ENCODE measurements at places on chromosomes 4 and X.

DNA sequence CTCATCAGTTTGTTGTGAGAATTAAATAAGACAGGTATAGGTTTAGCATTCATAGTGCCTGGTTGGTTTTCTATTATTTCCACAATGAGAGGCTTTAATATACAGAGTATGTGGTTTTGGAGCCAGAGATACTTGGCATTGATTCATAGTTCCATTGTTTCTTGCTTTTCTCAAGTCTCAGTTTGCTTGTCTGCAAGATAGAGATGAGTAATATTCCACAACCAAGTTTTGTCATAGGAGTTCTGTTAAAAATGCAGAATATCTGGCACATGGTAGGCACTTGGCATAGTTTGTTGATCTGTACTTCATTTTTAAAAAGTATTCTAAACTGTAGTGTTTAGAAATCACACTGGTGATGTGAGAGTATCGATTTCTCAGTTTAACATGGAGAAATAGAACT lies 37.5 kb upstream of the EDA2R start:
- peak; percentile 64 for DNase-seq

DNA sequence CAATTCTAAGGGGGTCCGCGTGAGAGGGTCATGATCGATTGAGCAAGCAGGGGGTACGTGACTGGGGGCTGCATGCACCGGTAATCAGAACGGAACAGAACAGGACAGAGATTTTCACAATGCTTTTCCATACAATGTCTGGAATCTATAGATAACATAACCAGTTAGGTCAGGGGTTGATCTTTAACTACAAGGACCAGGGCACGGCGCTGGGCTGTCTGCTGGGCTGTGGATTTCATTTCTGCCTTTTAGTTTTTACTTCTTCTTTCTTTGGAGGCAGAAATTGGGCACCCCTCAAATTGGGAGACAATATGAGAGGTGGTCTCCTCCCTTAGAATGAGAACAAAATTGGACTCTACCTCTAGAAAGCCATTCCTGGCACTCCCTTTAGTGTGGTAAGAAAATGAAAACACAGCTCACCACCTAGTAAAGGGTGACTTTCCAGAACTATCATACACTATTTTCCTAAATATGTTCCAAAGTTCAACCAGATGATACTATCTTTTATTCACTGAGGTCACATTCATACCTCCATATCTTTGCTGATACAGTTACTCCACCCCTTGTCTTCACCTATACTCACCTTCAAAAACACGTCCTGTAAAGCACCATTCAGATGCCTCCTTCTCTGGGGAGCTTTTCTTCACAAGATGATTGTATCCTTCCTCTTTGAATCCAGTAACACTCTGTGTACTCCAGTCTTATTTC lies 1058.3 kb upstream of the SLIT2 start:
- DNase-seq: no peak

GRCh38 chr4:76640353-76640910 lies 205.4 kb downstream of the SHROOM3 start:
- DNase-seq: peak; percentile 73

GRCh38 chr4:75671802-75672421 lies 1.3 kb downstream of the G3BP2 start:
- DNase-seq: peak; percentile 8

GRCh38 chrX:103774070-103774642 lies 2.5 kb upstream of the PLP1 start:
- DNase-seq: peak; percentile 64

GRCh38 chrX:110310896-110311295 lies 7.0 kb downstream of the AMMECR1 start:
- peak; percentile 7 for DNase-seq

DNA sequence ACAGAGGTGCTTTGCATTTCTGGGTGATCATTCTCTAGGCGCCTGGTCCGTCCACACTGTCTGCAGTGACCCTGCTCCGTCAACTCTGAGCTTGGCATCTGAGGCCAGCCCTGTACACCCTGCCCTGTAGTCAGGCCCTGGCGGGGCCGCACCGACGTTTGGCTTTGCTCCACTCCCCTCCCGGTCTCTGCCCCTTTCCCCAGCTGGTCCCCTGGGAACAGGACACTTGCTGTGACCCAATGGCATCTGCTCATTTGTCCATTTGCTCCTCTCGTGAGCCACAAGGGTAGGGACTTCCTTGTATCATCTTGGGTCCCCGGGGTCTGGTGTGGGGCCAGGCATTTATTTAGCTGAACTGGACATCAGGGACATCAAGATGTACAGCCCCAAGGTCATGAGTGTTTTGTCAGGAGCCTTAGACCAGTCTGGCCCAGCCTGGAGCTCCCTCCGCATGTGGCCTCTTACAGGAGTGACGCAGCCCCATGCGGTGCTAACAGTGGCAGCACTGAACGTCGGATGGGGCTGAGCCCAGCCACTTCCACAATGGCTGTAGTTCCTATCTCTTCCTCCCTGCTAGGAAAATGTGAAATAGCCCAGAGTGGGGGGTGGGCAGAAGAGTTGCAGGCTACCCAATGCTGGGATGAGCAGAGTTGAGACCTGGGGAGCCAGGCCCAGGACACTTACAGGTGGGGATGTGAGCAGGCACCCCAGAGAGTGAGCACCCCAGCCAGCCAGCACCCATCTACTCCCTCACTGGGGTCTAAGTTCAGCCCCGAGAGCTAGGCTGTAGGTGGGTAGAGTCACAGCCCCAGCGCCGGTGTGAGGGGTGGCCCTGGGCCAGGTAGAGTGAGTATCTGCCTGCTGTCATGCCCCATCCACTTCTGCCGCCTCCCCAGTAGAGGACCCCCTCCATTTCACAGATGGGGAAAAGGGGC lies 2.0 kb upstream of the SH3BP2 start:
- no peak for DNase-seq

DNA sequence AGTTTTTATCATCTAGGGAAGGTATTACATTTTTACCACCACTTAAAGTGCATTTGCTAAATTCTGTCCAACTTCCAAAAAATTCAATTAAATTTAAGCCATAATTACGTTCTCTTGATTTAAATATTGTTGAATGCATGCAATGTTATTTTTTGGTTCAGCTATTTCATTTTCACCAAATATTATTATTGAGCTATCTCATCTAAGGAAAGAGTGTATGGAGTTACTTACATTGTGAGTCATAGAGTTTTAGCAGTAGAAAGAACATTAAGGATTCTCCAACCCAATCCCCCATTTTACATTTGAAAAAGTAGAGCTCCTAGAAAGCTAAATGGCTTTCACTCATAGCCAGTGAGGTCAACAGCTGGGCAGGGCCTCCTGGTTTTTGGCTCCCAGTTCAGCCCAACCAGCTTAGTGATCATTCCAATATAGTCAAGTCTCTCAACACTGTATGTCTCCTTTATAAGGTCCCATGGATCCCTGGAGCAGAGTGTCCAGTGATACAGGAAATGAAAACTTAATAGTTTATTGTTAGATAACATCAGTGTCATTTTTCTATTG lies 60.5 kb downstream of the NDNF start:
- DNase-seq: no peak

DNA sequence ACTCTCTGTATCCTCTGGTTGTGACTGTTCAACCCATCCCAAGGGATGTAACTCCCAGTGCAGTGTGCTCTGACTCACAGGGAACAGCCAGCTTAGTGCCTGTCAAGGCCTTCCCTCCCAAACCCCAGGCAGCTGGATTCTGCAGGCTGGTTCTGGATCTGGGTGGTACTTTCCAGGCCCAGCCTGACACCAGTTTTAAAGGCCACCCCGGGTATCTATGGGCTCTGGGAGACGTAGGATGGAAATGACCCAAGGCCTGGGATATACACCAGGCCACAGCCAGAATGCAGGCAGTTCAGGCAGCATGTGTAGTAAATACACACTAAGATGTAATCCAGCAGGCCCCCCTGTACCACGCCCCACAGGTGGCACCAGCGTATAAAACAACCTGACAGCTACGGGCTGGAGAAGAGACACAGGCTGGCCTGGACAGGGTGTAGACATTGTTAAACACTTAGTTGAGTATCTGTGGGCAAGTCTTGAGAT lies 64.2 kb downstream of the SPINK2 start:
- DNase-seq: peak; percentile 72

GRCh38 chr4:86564795-86565194 lies 29.3 kb upstream of the PTPN13 start:
- DNase-seq: no peak

- peak; percentile 49 for DNase-seq
Measured at GRCh38 chr4:147340111-147340510, 140.8 kb upstream of the EDNRA start.

DNA sequence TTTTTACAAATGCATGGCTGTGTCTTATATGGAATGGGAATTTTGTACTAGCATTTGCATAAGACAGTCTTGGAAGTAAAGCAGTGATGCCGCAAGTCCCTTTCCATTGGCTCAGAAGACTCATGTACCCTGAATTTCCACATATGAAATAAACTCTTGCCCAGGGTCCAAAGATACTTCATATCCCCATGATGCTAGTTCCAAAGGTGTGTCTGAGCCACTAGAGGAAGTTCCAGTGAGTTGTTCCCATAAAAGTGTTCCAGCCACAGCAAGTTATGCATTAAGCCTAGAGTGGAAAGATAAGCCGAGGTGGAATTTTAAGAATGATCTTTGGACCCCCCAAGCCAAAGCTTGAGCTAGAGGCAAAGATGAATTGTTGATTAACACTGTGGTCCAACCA lies 9.3 kb upstream of the CEP135 start:
- no peak for DNase-seq

DNA sequence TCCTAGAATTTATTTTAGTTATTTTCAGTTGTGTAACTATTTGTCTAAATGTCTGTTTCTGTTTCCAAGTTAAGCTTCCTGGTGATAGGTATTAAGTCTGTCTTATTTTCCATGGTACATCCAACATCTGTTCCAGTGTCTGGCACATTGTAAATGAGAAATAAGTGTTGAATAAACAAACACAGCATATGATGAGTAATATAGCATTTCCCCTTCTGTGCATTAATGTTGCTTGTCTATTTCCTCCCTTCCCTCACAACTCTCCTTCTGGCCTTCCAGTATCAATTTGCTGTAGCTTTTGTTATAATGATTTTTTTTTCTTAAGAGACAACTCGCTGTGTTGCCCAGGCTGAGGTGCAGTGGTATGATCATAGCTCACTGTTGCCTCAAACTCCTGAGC lies 36.1 kb downstream of the COPS4 start:
- peak; percentile 60 for DNase-seq

GRCh38 chrX:20980426-20980825 lies 393.8 kb upstream of the CNKSR2 start:
- no peak for DNase-seq

- DNase-seq: no peak
Measured at GRCh38 chr4:99645036-99645435, 12.6 kb downstream of the C4orf54 start.

- DNase-seq: no peak
Measured at GRCh38 chrX:13518126-13518525, 51.3 kb upstream of the EGFL6 start.

DNA sequence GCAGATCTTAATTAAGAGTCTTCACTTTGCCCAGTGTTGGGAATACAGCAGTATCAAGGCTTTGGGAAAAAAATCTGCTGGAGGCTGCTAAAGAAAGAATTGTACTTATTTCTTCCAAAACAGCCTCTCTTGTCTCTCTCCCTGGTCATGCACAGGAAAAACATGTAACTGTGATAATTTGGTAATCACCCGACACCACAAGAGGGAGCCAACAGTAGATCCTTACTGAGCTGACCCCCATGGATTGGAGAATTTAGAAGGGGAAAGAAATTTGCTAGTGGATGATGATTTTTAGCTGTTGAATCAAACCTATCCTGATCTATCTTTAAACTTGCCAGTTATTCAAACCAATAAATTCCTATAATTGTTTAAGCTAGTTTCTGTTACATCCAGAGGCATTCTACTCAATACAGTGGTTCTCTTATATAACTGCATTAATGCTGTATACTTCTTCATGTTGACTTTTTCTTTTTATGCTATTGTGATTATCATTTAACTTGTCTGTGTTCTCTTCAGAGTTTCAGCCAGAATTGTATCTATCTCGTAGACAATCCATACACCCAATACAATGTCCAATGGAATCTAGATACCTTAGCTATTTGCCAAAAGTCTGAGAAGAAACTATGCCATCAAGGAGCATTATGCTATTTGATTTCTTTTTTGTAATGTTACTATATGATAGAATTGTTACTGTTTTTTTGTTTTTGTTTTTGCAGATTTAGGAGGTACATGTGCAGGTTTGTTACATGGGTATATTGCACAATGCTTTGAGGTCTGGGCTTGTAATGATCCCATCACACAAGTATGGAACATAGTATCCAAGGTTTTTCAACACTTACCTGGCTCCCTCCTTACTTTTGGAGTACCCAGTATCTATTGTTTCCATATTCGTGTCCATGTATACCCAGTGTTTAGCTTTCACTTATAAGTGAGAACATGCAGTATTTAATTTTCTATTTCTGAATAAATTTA lies 31.3 kb upstream of the ARHGEF38 start:
- peak; percentile 66 for DNase-seq

GRCh38 chr4:26337612-26338011 lies 16.8 kb downstream of the RBPJ start:
- no peak for DNase-seq

GRCh38 chrX:50200907-50201306 lies at the start of gene AKAP4:
Gene AKAP4, minus strand, starts transcription at chrX:50201007. Its CDS starts 118 bp downstream, at chrX:50200889.
- DNase-seq: no peak

DNA sequence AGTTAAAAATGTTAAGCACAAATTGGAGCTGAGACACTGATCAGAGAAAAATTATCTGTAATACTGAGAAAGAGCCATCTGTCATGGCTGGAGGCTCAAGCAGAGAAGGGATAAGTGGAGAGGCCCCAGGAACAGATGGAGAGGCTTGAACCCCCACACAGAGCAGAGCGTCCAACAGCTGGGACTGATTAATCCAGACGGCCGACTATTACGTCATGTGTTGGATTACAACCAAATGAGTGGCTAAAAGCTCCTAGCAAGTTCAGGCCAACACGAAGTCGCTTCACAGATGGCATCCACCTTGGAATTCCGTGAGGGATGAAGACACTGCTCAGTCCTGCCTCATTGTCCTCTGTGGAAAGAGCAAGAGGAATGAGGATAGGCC lies 57.7 kb upstream of the ATXN3L start:
- DNase-seq: peak; percentile 61

GRCh38 chrX:77925764-77926163 lies 15.3 kb downstream of the ATP7A start:
- no peak for DNase-seq

DNA sequence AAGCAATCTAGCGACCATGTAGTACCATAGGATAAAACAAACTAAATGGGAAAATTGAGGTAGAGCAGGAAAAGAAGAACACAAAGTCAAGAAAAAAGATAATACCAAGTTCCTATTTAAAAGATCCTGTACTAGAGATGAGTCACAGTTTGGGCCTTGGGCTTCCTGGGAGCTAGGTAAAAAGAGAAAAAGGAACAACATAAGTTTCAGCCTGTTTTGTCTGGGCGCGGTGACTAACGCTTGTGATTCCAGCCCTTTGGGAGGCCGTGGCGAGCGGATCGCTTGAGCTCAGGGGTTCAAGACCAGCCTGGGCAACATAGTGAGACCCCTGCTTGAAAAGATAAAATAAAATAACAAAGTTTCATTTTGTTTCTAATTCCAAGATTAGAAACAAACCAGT lies 14.0 kb upstream of the TMEM156 start:
- peak; percentile 93 for DNase-seq

DNA sequence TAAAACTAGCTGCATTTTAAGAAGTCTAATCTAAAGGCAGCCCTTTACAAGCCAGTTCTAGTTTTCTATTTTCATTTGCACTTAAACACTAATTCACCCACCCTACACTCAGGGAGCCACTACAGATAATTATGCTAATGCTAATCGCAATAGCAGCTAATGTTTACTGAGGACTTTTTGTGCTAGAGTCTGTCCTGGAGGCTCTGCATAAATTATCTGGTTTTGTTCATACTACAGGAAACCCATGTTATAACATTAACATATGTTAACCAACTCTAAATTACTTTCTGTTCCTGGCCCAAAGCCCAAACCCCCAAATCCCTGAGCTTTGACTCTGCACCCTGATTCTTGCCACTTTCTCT lies 480 bp upstream of the RADX start:
- DNase-seq: no peak

GRCh38 chr4:87002682-87003043 lies 67.9 kb downstream of the AFF1 start:
- no peak for DNase-seq
